ENCODE measurements at places on chromosomes 1 and 21. TPM values are rescaled to one million over a fixed set of nuclear protein-coding genes. Genes with fewer than 3 reads are reported as not detected.

RCSD1 gene
- 0.39 TPM for total RNA-seq

ACTN2 gene
- total RNA-seq: 1.6 TPM

LYPD8 gene
- total RNA-seq: not detected

HRNR gene
- total RNA-seq: not detected

TRNP1 gene
- 66.3 TPM for total RNA-seq

CNTN2 gene
- total RNA-seq: not detected

VWA5B1 gene
- total RNA-seq: not detected

DTL gene
- total RNA-seq: 13.7 TPM

FAAH gene
- total RNA-seq: 0.72 TPM

EPHA8 gene
- not detected for total RNA-seq

FLG gene
- under 0.01 TPM for total RNA-seq

PDPN gene
- 15.3 TPM for total RNA-seq

HHAT gene
- 3.1 TPM for total RNA-seq

LRRN2 gene
- total RNA-seq: not detected

C1orf210 gene
- total RNA-seq: not detected

PKP1 gene
- 0.24 TPM for total RNA-seq

FCRLA gene
- 2.1 TPM for total RNA-seq

GPX7 gene
- total RNA-seq: 55.5 TPM

ZBTB8A gene
- total RNA-seq: 7.3 TPM

HES5 gene
- total RNA-seq: not detected

SLC1A7 gene
- not detected for total RNA-seq

OR2G6 gene
- not detected for total RNA-seq

RXFP4 gene
- not detected for total RNA-seq

PRKAA2 gene
- 2.5 TPM for total RNA-seq

NBPF8 gene
- total RNA-seq: 5.6 TPM

FAM3B gene
- total RNA-seq: not detected

PRAMEF2 gene
- not detected for total RNA-seq

LCE1D gene
- total RNA-seq: not detected

WARS2 gene
- 10.1 TPM for total RNA-seq

ANKRD35 gene
- 8.8 TPM for total RNA-seq

ACTL8 gene
- total RNA-seq: 0.08 TPM

RIPPLY3 gene
- not detected for total RNA-seq

PCSK9 gene
- total RNA-seq: 40.5 TPM

TSSK3 gene
- not detected for total RNA-seq

RGS4 gene
- 14.4 TPM for total RNA-seq

KCNJ15 gene
- 4.9 TPM for total RNA-seq

BGLAP gene
- 1.2 TPM for total RNA-seq

TEX38 gene
- total RNA-seq: not detected

CFHR3 gene
- not detected for total RNA-seq
